ENCODE measurements at places on chromosomes 13 and 19.

- DNase-seq = peak; percentile 84
Observed at GRCh38 chr13:51501592-51502152, 48.8 kb upstream of the INTS6 start.

GRCh38 chr19:6425732-6426620 is 1.4 kb upstream of the KHSRP start:
- DNase-seq = no peak

- no peak for DNase-seq
Observed at GRCh38 chr13:36190771-36191170, 23.6 kb downstream of the SOHLH2 start.

DNA sequence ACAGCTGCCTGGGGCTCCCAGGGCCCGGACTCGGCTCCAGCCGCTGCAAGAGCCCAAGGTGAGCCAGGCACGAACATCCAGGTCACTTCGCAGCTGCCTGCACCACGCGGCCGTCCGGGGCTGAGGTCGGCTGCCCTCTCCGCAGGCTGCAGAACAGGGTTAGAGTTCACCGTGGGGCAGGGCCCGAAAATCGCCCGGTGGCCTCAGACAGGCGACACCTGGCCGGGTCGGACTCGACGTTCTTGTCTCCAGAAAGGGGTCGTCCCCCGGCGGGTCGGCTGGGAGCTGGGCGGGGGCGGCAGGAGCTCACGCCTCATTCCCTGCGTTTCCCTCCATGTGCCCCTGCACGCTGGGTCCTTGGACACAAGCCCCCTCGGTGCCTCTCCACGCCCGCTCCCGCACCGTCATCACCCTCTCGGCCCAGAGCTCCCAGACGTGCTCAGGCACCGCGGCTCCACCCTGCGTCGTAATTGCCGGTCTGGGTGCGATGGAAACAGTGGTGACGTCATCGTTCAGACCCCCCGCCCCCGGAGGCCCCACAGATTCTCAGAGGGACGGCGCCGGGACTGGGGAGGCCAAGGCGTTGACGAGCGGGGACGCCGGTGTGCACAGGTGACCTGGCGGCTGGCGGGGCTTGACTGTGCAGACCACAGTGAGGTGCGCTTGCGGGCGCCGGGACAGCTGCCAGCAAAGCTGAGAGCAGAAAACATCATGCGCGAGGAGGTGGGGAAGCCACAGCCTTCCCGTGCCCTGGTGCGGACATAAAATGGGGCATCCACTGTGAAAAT is 4.0 kb upstream of the GRIN3B start:
- peak; percentile 45 for DNase-seq

GRCh38 chr19:3987619-3988371 is 2.5 kb upstream of the EEF2 start:
- DNase-seq = peak; percentile 79

GRCh38 chr13:49444524-49445395 is 686 bp downstream of the SETDB2 start:
- DNase-seq = peak; percentile 81

DNA sequence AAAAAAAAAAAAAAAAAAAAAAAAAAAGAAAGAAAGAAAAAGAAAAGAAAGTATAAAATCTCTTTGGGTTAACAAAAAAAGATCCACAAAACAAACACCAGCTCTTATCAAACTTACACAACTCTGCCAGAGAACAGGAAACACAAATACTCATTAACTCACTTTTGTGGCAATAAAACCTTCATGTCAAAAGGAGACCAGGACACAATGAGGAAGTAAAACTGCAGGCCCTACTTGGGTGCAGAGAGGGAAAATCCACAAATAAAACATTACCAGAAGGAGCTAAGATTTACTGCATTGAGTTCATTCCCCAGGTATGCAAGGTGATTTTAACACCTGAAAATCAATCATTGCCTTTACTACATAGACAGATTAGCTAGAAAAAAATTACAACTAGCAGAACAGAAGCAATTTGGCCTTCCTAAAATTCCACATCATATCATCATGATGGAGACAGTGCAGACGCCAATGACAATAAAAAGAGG is 9.6 kb upstream of the CEACAM5 start:
- DNase-seq = no peak

Measured in fibroblast of skin of abdomen (primary cell).